ENCODE measurements at places on chromosomes 3 and 15.

- DNase-seq: no peak
Measured at GRCh38 chr3:158492685-158493084, 78.3 kb upstream of the MLF1 start.

- DNase-seq: no peak
Measured at GRCh38 chr15:37789397-37789786, 145.0 kb upstream of the TMCO5A start.

DNA sequence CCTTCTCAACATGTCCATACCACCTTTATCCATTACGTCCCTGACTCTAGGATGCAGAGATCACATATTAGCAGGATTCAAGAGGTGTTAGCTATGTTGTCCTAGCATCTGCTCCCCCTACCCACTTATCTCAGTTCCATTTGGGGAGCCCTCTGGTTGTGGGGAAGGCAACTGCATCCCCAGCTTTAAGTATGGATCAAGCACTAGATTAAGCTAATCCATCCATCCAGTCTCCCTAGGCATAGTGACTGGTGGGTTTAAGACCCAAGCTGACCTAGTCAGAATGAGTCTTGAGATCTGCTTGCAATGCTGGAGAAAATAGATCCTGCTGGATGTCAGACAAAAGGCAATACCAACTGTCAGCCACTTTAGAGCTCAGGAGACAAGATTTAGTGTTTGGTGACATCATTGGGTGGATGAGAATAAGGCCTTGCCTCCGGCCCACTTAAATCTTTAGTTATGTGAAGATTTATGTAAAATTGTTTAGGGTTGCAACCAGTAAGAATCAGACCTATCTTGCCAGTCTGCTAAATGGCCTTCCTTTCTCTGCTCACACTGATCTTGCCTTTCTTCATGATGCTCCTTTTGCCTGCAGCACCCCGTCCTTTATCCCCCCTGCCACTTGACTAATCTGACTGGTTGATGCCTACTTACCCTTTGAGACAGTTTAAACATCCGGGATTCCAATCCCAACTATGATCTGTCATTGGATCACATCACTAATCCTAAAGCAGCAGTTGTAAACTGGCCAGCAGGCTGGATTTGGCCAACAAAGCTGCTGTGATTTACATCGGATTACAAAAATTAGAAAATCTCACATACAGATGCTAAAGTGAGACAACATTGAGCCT lies 2.1 kb upstream of the ISY1 start:
- DNase-seq: no peak

DNA sequence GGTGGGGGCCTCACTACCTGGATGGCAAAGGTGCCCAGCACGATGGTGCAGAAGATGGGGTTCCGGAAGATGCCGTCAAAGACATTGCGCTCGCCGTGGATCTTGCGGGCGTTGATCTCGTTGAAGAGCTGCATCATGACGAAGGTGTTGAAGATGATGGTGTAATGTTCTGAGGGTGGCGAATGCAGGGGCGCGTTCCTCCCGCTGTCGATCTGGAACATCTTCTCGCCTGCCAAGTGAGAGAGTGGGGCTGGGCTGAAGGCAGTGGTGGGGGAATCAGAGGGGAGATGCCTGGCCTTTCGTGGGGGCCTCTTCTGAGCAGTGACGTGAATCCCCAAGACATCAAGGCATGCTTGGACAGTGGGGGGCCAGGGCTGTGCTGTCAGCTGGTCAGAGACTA lies 19.6 kb upstream of the SEC13 start:
- no peak for DNase-seq

- no peak for DNase-seq
Measured at GRCh38 chr3:166456286-166456685, 619.1 kb upstream of the BCHE start.

DNA sequence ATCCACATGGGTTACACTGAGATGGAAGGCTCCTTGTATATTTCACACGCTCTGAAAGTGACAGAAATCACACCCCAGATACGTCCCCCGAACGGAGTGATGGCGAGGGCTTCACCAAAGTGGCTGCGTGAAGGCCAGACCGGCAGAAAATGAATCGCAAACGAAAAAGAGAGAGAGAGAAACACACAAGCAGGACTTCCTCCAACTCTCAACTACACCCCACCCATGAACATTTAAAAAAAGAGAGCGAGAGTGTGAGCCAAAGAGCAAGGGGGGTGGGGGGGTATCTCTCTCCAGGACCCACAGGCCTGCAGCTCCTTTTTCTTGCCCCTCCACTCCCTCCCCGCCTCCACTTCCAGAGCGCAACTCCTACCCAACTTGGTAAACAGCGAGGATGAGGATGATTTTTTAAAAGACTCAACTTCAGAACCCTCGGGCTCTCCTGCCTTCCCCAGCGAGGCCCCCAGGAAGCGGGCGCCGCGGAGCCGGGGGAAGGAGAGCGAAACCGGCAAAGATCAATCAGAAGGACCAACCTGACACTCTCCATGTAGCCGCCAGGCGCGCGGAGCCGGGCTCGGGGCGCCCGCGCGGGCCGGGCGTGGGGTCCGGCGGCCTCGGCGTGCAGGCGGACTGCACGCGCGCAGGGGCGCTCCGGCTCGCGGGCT lies 519.1 kb downstream of the FOXP1 start:
- peak; percentile 55 for DNase-seq

- DNase-seq: no peak
Measured at GRCh38 chr15:58590236-58590635, 158.4 kb downstream of the LIPC start.

DNA sequence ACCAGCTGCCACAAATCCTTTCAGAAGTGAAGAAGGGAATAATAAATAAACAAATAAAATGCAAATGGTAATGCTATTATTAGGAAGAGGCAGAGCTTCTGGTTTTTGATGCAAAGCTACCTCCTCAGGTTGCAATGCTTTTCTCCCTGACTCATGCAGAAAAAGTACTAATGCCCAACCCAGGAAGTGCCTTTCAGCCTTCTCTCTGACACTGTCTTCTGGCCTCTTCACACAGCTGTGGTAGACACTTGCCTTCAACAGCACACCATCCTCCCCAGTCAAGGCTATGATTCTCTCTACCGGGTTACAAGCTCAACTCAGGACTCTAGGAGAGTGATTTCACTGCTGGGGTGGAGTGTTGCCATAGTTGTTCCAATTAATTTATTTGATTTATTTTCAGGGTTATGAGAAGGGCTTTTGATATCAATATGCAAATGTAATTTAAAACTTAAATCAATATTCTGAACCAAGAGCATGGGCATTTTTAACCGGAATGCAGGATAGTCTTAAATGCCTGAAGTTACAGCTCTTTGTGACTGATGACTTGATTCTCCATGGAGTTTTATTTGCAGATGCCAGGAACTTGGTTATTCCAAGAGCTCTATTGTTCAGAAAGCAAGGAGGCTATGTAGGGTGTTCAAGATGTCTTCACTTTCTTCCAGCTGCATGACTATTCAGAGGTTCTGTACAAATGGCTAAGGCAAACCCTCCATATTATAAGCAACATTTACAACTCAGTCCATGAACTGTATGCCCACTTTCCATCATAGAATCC lies 27.1 kb upstream of the GALNT15 start:
- no peak for DNase-seq
